ENCODE measurements at places on chromosomes 1 and 21.

- no peak for DNase-seq
Measured at GRCh38 chr1:229507502-229507901, 639 bp downstream of the NUP133 start.

GRCh38 chr21:34100337-34100736 is 27.0 kb downstream of the MRPS6 start:
- no peak for DNase-seq

- DNase-seq: no peak
Measured at GRCh38 chr1:58738876-58739275, 39.0 kb upstream of the MYSM1 start.

GRCh38 chr1:73100216-73100615 is 817.9 kb upstream of the NEGR1 start:
- DNase-seq: no peak

- DNase-seq: no peak
Measured at GRCh38 chr1:156894711-156895454, 1.4 kb downstream of the PEAR1 start.

DNA sequence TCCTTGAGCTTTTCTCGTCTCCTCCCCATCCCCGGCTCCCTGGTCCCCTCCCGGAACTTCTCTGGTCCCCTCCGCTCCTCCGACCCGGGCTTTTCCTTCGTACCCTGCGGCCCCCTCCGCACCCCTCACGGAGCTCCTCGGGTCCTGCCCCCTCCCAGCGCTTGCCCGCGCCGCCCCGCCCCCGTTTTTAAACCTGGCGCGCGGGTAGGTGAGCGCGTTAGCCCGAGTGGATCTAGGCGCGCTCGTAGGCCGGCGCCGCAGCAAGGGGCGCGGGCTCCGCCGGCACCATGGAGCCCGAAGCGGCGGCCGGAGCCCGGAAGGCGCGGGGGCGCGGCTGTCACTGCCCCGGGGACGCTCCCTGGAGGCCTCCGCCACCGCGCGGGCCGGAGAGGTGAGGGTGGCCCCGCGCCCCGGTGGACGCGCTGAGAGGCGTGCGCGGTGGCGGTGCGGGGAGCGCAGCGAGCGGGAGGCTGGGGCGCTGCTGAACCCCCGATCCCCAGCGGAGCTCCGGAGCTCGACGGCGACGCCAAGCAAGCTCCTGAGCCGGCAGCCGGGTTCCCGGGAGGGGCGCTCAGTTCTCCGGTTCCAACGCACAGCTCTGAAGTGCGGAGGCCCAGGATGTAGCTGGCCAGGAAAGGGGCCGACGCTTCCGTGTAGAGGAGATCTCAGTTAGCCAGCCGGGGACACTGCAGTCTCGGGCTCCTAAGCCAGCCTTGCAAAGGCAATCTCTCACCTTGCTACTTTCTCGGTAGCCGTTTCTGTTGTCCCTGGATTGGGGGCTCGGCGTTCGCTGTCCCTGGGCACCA is at the start of gene RIPPLY3:
RIPPLY3 (plus strand) TSS at position 217 of the 806 bp plus-strand sequence; CDS start at position 288, 71 bp downstream.
- no peak for DNase-seq

DNA sequence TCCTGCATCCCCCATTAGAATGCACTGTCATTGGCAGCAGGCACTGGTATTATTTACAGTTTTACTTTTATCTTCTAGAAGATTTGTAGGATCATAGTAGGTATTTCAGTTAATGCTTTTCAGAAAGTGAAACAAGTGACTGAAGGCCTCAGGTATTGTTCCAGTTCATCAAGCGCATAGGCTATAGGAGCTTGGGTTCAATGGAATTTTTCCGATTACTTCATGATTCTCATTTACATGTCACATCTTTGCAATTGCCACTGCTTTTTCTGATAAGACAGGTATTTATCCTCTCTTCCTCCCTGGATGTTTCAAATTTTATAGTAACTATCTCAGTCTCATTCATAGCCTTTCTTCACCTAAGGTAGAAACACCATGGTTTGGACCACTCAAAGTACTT is 161.3 kb downstream of the NTPCR start:
- no peak for DNase-seq

GRCh38 chr1:110083061-110083865 is 12.8 kb upstream of the ALX3 start:
- no peak for DNase-seq

DNA sequence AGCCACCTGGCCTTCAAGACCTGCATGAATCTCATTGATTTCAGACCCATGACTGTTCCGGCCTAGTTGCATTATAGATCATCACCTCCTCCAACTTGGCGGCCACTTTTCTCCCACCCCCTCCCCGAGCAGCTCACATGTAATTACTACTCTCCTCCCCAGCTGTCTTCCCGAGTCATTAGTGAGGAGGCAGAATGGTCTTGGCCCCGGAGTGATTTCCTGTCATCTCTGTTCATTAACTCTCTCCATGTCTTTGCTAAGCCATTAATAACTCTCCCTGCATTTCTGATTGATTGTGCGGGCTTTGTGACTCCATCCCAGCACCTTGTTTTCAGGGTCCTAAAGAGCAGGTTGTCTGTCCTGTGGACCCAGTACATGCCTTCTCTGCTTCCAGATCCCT is 75.6 kb upstream of the CNTN2 start:
- no peak for DNase-seq

DNA sequence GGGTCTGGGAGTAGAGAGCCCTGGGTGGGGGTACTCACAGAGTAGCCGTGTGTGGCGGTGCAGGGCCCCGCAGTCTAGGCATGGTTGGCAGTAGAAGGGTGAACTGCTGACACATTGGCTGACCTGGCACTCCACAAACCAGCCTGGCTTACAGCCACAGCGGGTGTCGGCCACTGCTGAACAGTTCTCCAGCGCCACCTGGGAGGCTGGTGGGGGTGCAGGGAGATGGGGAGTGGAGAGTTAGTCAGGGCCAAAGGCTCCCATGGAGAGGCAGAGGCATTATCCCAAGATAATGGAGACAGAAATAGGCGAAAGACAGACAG is 1.5 kb downstream of the TNFRSF25 start:
- no peak for DNase-seq

- DNase-seq: no peak
Measured at GRCh38 chr1:223189903-223190724, 47.1 kb upstream of the TLR5 start.

DNA sequence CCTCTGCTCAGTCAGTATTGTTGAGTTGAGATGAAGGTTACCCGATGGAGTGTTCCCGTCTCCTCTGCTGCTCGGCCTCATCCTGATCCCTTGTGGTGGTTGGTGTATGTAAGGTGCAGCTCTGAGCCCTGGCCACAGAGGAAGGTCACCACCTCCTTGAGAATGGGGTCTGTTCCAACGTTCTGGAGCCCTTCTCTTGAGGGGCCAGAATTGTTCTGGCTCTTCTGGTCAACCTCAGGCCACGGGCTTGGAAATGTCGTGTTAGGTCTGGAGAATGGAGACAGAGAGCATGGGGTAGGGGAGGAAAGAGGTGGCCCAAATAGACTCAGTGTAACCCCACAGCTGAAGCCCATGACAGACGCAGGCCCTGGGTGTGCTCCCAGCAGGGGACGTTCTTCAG is 62.3 kb upstream of the ETV3 start:
- no peak for DNase-seq

DNA sequence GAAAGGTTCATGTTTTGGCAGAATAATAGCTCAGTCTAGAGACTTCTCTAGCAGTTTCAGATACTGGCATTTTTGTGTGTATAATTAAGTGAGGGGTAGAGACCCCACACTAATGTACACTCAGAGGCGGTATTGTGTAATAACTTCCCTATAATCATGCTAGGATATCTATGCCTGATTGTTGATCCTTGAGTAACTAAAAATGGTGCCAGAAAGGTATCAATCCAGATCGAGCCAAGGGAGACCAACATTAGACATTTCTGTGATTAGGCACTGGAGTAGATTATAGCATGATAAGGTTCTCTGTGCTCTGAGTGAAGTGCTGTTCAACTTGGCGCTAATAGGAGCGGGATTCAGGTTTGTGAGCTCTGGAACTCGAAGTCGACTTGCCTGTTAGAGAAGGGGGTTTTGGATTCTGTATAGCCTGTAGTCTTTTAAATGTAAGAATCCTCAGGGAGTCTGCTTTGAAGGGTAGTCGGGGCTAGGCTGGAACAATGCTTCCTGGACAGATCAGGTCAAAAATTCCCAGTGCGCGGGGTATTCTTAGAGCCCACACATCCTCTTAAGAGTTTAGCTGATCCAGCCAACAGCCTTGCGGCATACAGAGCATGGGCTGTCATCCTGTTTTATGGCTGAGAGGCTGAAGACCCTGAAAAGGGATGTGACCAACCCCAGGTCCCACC is 24.2 kb downstream of the MAN1C1 start:
- no peak for DNase-seq

GRCh38 chr1:168972887-168973286 is 133.6 kb upstream of the ATP1B1 start:
- no peak for DNase-seq

- no peak for DNase-seq
Measured at GRCh38 chr1:3702528-3702927, 49.7 kb upstream of the CCDC27 start.

- no peak for DNase-seq
Measured at GRCh38 chr1:64424412-64424811, 45.5 kb upstream of the CACHD1 start.

Measured in RWPE2 (cell line).